Psoas muscle (tissue), 8 donors: ENCODE measurements at places on chromosomes 7 and 10. TPM values are rescaled to one million over a fixed set of nuclear protein-coding genes. Genes with fewer than 3 reads are reported as not detected.

The MEOX2 gene
- total RNA-seq, result 6.1 TPM

The PALD1 gene
- 4.0 TPM for total RNA-seq

The IDI2 gene
- total RNA-seq, result 107 TPM

The EXOC4 gene
- total RNA-seq, result 46.6 TPM

The PRPS1L1 gene
- total RNA-seq, result not detected

The PAPOLB gene
- total RNA-seq, result 0.11 TPM

The INPP5A gene
- total RNA-seq, result 40.9 TPM

The CUL2 gene
- 47.5 TPM for total RNA-seq

The NPFFR1 gene
- not detected for total RNA-seq

The PTPN20 gene
- total RNA-seq, result 3.9 TPM

The NPSR1 gene
- not detected for total RNA-seq

The LIPN gene
- total RNA-seq, result not detected

The NUDT13 gene
- 1.7 TPM for total RNA-seq

The GGCT gene
- 16.2 TPM for total RNA-seq

The PLXDC2 gene
- total RNA-seq, result 10.8 TPM

The UNCX gene
- total RNA-seq, result not detected

The WNT16 gene
- total RNA-seq, result not detected

The LRRC4 gene
- 5.0 TPM for total RNA-seq

The TMEM213 gene
- not detected for total RNA-seq

The LDB3 gene
- total RNA-seq, result 615 TPM

The UTF1 gene
- not detected for total RNA-seq

The NRAP gene
- total RNA-seq, result 2,191 TPM

The CRHR2 gene
- total RNA-seq, result 0.42 TPM

The ATP6V0A4 gene
- not detected for total RNA-seq

The CTNNA3 gene
- total RNA-seq, result 66.2 TPM

The CYP2C19 gene
- total RNA-seq, result not detected

The PLEKHS1 gene
- total RNA-seq, result not detected

The GPC2 gene
- total RNA-seq, result 0.16 TPM

The EBF3 gene
- 4.5 TPM for total RNA-seq

The LIPJ gene
- 0.30 TPM for total RNA-seq

The AIFM2 gene
- 10.2 TPM for total RNA-seq

The AUTS2 gene
- total RNA-seq, result 14.3 TPM

The FOXI2 gene
- total RNA-seq, result not detected

The STEAP1B gene
- total RNA-seq, result 1.2 TPM

The CRPPA gene
- total RNA-seq, result 3.4 TPM

The POMZP3 gene
- 3.5 TPM for total RNA-seq

The PODXL gene
- total RNA-seq, result 16.2 TPM

The ZNF282 gene
- total RNA-seq, result 16.7 TPM

The NEURL1 gene
- 33.6 TPM for total RNA-seq

The ITIH5 gene
- 10.7 TPM for total RNA-seq

The KIAA1217 gene
- total RNA-seq, result 144 TPM

The AMZ1 gene
- total RNA-seq, result not detected

The SYPL1 gene
- total RNA-seq, result 113 TPM

The PLAC9 gene
- total RNA-seq, result 7.8 TPM

The LMBR1 gene
- 24.6 TPM for total RNA-seq

The PLA2G12B gene
- total RNA-seq, result 0.22 TPM

The MRPS33 gene
- 70.5 TPM for total RNA-seq

The MYL10 gene
- not detected for total RNA-seq

The HOXA5 gene
- 18.8 TPM for total RNA-seq

The VSTM4 gene
- 1.8 TPM for total RNA-seq

The FBXL13 gene
- total RNA-seq, result 0.42 TPM

The EPHB4 gene
- 11.1 TPM for total RNA-seq

The C10orf67 gene
- total RNA-seq, result not detected

The MKX gene
- total RNA-seq, result 0.24 TPM

The ASAH2 gene
- 0.15 TPM for total RNA-seq

The ENTPD7 gene
- total RNA-seq, result 1.1 TPM
